Fibroblast of skin of left quadriceps (primary cell): ENCODE measurements at places on chromosomes 6 and 20.

DNA sequence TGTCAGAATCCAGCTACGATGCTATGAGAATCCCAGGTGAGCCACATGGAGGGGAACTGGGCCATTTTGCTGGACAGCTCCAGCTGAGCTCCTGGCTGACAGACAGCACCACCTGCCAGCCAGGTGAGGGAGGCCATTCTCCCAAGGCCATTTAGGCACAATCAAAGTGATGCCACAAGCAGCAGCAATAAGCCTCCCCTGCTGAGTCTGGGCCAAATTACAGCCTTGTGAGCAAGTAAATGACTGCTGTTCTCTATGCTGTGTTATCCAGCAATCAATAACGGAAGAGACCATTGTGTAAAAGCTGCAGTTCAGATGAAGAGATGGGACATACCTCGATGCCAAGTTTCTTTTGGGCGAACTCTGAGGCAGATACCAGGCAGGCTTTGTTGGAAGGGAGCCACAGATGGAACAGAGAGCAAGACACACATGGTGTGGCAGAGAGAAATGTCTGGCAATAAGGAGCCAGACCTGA lies 14.0 kb upstream of the SCGN start:
- DNase-seq = no peak

DNA sequence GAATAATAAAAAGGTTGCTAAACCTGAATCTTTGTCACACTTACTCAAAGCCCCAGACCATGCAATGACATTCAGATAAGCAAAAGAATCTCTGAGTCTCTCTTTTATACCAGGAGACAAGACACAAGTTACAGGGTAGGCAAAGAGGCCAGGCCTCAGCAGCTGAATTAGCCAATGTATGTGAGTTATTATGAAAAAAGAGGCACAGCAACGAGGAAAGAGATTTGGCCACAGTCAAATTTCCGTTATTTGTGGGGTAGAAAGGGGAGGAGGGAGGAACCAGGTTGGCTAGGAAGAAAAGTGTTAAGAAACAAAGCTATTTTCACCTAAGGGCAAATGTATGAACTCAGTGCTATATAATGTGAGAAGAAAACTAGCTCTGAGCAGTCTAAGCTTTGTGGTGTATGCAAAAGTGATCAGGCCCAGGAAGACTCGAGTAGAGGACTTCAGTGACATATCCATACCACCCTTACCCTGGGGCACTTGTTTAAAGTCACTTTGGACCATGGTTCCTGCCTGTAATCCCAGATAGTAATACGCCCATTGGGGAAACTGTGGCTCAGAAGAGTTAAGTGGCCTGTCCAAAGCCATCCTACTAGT lies 19.1 kb downstream of the IPCEF1 start:
- DNase-seq = no peak

DNA sequence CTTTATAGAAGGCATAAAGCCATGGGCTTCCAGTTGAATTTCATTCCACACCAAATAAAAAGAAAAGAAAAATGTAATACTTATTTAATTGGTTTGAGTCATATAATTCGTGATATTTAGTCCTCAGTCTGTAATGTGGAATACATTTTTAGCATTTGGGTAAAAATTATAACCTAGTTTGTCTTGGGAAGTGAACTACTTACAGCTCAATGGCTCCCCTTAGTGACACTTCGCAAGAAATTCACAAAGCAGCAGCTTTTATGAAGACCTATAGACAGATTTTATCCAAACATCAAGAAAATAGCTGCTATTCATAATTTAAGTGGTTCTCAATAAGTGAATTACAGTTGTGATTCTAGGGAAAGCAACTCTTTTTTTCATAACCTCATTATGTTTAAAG lies 72.1 kb downstream of the RSPO3 start:
- no peak for DNase-seq

DNA sequence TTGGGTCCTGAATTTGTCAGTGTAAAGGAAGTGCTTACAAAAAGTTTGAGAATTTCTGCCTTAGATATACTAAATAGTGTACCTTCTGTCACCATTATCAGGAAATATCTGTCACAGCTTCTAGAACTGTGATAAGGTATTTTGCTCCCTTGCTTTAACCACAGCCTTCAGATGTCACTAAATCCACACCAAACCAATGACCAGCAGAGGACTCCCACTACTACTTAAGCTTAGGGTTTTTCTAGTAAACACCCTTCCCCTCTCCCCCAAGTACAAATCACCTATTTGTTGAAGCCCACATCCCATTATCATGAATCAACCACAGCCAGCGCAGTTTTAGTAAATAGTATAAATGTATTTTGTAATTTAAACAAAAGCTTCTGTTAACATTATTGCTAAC lies 8.6 kb upstream of the JPH2 start:
- no peak for DNase-seq

DNA sequence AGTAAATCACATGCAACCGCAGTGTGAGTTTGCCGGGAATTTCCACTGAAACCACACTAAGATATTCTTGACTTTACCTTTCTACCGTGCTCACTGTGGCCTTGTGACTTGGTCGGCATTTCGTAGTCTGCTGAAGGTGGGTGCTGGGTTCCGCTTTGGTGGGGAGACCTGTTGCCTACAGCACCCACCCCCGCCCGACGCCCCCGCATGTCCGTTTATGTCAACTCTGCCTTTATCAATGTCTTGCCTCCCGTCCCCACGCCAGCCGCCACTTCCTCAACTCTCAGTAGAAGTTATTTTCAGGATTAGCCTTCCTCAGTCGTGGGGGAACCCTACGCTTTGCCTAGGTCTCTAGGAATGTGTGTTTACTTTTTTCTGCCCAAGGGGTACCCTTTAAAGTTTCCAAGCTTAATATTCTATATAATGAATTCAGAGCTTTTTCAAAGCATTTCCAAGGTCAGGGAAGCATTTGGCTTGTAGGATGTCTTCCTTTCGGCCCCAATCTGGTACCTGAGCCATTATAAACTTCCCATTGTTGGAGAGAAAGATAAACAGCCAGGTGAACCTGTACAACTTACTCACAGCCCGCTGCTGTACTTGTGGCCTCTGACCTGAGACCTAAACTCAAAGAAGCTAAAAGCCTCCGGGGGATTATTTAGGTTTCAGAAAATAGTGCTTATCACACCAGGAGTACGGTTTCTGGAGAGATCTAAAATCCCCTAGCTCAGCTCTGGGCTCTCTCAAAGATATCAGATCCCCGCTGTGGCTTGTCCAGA lies 54.2 kb downstream of the TBC1D7 start:
- no peak for DNase-seq

DNA sequence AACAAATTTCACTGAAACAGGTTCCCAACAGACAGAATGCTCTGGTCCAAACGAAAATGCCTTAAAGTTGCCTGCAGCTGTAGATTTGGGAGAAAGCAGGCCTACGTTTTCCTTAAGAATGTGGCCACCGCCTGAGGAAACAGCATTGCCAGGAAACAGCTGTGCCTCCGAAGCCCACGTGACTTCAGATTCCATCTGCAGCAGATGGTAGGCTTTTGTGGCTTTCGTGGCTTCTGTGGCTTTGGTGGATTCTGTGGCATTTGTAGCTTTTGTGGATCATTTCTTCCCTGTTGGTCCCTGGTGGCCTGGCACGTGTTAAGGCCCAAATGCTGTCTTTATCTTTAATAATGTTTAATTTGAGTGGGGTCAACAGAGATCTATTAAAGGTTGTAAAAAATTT lies 222.9 kb downstream of the TTLL2 start:
- no peak for DNase-seq

DNA sequence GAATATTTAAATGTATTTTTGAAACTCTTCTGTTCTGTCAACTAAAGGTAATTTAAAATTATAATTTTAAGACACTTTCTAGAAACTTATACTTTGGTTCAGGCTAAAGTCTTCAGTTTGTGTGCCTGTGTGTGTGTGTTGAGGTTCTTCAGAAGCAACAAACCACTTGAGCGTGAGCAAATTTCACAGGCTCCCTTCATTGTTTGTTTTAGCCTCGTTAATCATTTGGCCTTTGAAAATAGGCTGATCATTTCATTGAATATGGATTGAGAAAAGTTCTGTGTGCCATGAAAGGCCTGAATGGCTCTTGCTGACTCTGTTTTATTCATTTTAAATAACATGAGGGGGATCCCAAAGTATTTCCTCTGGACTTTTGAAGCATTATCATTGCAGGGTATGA lies 420.1 kb downstream of the CDKAL1 start:
- no peak for DNase-seq
